NCI-H2029 (cell line): ENCODE measurements at places on chromosomes 2 and 18.

DNA sequence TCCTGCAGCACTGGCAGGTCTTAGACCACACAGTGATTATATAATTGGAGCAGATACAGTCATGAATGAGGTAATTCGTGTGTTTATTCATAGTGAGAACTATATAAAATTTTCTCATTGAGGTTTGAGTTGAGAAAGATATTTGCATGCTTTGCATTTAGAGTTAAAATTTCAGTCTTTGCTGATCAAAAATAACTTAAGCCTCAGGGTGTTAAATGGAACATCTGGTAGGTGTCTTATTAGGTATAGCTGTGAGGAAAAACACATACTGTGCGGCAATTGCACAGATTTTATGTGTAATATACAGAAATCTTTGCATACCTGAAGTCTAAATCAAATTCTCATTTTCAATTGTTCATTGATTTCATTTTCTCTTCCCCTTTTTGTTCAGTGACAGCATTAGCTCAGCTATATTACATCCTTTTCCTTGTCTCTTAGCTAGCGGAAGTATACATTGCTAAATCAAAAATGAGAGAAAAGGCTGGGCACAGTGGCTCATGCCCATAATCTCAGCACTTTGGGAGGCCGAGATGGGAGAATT lies 21.2 kb downstream of the GORASP2 start:
- DNase-seq, result no peak

DNA sequence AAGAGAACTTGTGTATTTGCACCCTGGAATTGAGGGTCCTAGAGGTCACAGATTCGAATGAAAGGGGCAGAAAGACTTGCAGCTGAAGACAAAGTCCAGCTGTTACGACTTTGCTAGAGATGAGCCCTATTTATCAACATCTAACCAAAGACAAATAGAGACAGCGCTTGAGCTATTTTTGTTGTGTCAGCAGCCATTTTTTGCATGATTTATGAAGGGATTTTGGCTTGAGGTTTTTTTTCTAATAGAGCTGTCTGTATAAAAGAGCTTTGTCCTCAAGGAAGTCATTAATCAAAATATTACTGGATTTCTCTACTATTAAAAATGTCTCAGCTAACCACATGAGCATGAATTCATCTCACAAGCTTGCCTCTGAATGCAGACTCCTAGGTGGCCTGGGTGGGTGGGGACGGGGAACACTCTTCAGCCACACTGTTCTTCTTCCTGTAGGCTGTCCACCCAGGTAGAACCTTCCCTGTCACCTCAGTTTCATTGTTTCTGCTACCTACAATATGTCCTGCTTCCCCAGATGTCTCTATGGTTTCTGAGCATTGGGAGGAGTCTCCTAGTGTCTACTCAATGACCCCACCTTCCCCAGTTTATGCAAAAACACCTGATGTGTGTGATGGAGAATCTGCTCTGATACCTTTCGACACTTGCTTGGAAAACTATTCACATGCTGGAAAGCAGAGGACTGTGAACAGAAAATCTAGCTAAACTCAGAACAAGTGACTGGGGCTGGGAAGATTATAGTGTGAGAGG lies 7.2 kb upstream of the CD226 start:
- no peak for DNase-seq

GRCh38 chr18:55275039-55275901 lies 312.7 kb downstream of the TCF4 start:
- DNase-seq, result no peak

GRCh38 chr18:43863180-43863579 lies 585.9 kb upstream of the SYT4 start:
- no peak for DNase-seq

DNA sequence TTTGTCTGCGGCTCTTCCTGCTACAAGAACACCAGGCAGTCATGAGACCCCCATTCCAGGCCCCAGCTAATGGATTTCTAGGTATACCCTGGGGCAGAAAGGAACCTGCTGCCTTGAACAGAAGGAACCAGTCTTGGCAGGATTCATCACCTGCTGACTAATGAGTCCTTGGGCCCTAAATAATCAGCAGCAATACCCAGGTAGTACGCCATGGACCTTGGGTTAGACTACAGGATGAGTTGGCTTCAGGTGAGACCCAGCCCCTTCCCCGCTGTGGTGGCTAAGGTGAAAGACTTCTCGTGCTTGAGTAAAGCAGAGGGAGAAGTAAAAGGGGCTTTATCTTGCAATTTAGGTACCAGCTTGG lies 105.0 kb downstream of the SPIRE1 start:
- no peak for DNase-seq

DNA sequence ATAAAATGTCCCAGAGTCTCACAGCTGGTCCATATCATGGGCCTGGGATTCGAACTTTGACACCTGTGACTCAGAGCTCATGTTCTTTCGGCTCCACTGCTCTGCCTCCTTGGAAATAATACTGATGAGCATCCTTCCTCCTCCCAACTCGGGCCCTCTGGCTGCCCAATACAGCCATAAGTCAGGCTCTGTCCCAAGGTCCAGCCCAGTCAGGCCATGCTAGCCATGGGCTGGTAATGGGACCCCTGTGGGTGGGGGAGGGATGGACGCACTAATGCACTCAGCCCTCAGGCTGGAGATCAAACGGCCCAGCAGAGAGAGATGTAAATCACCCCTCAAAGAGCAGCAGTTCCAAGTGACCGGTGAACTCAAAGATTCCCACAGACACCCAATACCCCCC lies 61.1 kb downstream of the DDX1 start:
- no peak for DNase-seq

- DNase-seq, result no peak
These were observed 195.8 kb upstream of the RBMS1 start for GRCh38 chr2:160689441-160689840.

GRCh38 chr2:45746888-45747287 lies 95.4 kb downstream of the PRKCE start:
- DNase-seq, result no peak

DNA sequence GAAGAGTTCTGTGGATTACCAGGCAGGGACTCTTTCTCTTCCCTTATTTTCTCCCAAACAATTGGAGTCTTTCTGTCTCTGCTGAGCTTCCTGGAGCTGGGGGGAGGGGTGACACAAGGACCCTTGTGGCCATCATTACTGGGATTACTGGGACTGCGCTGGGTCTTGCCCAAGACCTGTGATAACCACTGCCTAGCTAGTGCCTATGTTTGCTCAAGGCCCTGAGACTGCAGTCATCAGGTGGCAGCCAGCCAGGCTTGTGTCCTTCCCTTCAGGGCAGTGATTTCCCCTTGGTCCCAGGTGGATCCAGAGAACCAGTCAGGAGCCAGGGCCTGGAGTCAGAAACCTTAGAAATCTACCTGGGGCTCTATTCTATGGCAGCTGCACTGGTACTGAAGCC lies 355.6 kb downstream of the PARD3B start:
- no peak for DNase-seq

- no peak for DNase-seq
These were observed 10.8 kb downstream of the PAX3 start for GRCh38 chr2:222287862-222288479.
